ENCODE measurements at places on chromosomes 5 and 9.
A peak's percentile ranks its signal among the peaks of the same experiment; 100 is the strongest.

- peak; percentile 1 for DNase-seq
These were observed 62.8 kb upstream of the WWC1 start for GRCh38 chr5:168228668-168229067.

GRCh38 chr5:38715696-38716095 is 130.1 kb upstream of the OSMR start:
- DNase-seq: no peak

- peak; percentile 24 for DNase-seq
These were observed 39.6 kb downstream of the POC5 start for GRCh38 chr5:75677607-75678006.

GRCh38 chr9:102456562-102456961 is 538.6 kb upstream of the CYLC2 start:
- DNase-seq: no peak

DNA sequence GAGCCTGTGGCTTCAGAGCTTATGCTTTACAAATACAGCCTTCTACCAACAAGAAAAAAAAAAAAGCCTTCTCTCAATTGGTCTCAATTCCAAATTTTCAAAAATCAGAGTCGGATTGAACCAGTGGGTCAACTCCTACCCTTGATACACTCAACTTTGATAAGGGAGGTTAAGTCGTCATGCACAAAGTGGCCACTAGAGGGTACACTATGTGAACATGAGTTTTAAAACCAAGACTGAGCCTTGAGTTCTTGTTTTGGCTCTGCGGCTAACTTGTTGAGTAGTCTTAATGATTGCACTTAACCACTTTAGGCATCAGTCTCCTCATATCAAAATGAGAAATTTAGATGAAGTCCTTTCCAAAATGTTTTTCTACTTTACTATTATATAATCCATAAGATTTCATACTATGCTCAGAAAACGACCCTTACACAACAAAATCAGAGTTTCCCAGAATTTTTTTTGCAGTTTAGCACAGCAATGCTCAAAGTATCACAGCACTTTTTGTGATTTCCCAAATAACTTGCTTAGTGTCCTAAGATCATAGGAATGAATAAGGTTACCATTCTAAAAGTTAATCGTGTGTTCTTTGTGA is 92.9 kb upstream of the MTAP start:
- peak; percentile 81 for DNase-seq

All from suppressor macrophage treated with lipopolysaccharide for 4 hours (primary cell).